ENCODE measurements at places on chromosomes 11 and 22. TPM values are rescaled to one million over a fixed set of nuclear protein-coding genes. Genes with fewer than 3 reads are reported as not detected.

TMEM45B gene
- 1.0 TPM for total RNA-seq

SYTL2 gene
- 0.97 TPM for total RNA-seq

CHST1 gene
- total RNA-seq, result 5.5 TPM

C11orf68 gene
- 23.8 TPM for total RNA-seq

DDTL gene
- total RNA-seq, result not detected

PRSS23 gene
- total RNA-seq, result 12.2 TPM

TTC12 gene
- total RNA-seq, result 5.8 TPM

GPHA2 gene
- total RNA-seq, result not detected

OR6Q1 gene
- not detected for total RNA-seq

SIDT2 gene
- 19.0 TPM for total RNA-seq

GRCh38 chr22:43012390-43012789, 2.6 kb downstream of the PACSIN2 start:
- no peak overlapping the region for H3K27ac ChIP-seq
- peaks cover 32% of the 10 kb centered on the region for H3K4me1 ChIP-seq
- no peaks in the 10 kb centered on the region for H3K36me3 ChIP-seq
- DNase-seq, result no peak
- H3K27me3 ChIP-seq, result no peaks in the 10 kb centered on the region

GRCh38 chr11:11706028-11706427, 84.2 kb upstream of the GALNT18 start:
- no peak overlapping the region for H3K4me3 ChIP-seq
- H3K27ac ChIP-seq, result no peak overlapping the region
- no peaks in the 10 kb centered on the region for H3K36me3 ChIP-seq
- H3K4me1 ChIP-seq, result peaks cover 5% of the 10 kb centered on the region

GRCh38 chr22:17110791-17111550, 10.2 kb downstream of the TMEM121B start:
- H3K27ac ChIP-seq, result no peak overlapping the region
- no peaks in the 10 kb centered on the region for H3K27me3 ChIP-seq
- no peak overlapping the region for H3K4me3 ChIP-seq

DNA sequence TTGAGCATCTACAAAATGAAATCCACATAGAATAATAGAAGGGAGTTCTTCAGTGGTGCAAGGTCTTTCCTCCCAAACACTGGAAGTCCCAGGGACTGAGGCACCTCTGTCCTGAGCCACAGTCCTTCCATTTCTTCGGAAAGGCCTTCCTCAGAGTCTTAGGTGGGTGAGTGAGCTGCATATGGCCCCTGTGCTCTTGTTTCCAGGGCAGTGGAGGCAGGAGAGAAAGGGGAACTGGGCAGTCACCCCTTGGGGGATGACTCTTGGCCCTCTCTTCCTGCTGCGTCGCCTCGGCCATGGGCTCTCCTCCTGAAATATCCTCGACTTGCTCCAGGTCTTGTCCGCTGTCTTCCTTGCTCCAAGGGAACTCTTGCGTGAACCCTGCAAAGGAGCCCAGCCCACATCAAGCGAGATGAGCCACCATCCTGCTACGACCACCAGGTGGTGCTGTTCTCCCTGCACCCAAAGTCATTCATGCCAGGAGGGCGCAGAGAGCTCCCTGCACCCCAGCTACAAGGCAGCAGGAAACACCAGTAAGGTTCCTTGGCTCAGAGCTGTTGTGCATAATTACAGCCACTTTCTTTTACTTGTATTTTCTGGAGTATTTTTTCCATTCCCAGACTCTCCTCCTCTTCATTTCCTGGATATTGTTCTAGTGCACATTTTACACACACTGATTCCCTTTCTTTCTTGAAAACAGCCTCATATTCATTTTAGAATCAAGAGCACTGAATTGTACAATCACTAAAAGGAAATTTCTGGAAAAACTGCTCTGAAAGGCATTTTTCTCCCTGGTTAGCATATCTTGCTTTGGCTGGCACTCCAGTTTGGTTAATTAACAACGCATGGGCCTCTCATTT, 397.8 kb downstream of the OPCML start:
- no peak overlapping the region for H3K4me3 ChIP-seq
- H3K27me3 ChIP-seq, result peaks cover 2% of the 10 kb centered on the region
- no peaks in the 10 kb centered on the region for H3K4me1 ChIP-seq

- H3K4me3 ChIP-seq, result no peak overlapping the region
- H3K36me3 ChIP-seq, result no peaks in the 10 kb centered on the region
- H3K4me1 ChIP-seq, result no peaks in the 10 kb centered on the region
Measured at GRCh38 chr11:75615751-75616150, 53.1 kb downstream of the MAP6 start.

DNA sequence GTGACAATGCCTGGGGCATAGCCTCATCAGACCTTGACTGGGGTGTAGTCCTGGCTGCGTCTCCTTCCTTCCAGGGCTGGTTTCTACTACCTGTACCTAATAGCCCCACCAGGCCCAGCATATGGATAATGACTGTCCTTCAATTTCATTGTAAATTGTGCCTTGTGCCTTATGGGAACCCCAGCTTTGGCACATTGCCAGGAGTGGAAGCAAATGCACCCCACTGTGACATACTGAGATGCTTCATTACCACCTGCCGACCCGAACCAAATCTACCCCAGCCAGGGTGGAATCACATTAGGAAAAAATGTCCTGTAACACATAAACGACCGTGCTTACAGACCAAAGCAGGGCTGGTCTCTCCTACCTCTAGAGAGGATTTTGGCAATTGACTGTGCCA, 7.3 kb downstream of the TOP3B start:
- DNase-seq, result no peak
- no peak overlapping the region for H3K4me3 ChIP-seq
- peaks cover 50% of the 10 kb centered on the region for H3K36me3 ChIP-seq
- H3K27me3 ChIP-seq, result no peaks in the 10 kb centered on the region
- no peaks in the 10 kb centered on the region for H3K4me1 ChIP-seq

GRCh38 chr11:39374963-39375698, 2084.3 kb downstream of the LRRC4C start:
- no peaks in the 10 kb centered on the region for H3K27me3 ChIP-seq
- no peak overlapping the region for H3K4me3 ChIP-seq
- H3K4me1 ChIP-seq, result no peaks in the 10 kb centered on the region

GRCh38 chr11:28318871-28319270, 210.7 kb downstream of the METTL15 start:
- H3K4me1 ChIP-seq, result no peaks in the 10 kb centered on the region
- no peak overlapping the region for H3K4me3 ChIP-seq
- no peaks in the 10 kb centered on the region for H3K27me3 ChIP-seq
- no peak for DNase-seq
- no peak overlapping the region for H3K27ac ChIP-seq
- H3K36me3 ChIP-seq, result no peaks in the 10 kb centered on the region

- H3K4me3 ChIP-seq, result no peak overlapping the region
- H3K4me1 ChIP-seq, result no peaks in the 10 kb centered on the region
- H3K27ac ChIP-seq, result no peak overlapping the region
Measured at GRCh38 chr11:122861631-122862030, 20.9 kb upstream of the JHY start.

GRCh38 chr22:20319041-20319744, 667 bp downstream of the DGCR6L start:
- no peaks in the 10 kb centered on the region for H3K27me3 ChIP-seq
- H3K4me1 ChIP-seq, result peaks cover 21% of the 10 kb centered on the region
- H3K36me3 ChIP-seq, result no peaks in the 10 kb centered on the region

DNA sequence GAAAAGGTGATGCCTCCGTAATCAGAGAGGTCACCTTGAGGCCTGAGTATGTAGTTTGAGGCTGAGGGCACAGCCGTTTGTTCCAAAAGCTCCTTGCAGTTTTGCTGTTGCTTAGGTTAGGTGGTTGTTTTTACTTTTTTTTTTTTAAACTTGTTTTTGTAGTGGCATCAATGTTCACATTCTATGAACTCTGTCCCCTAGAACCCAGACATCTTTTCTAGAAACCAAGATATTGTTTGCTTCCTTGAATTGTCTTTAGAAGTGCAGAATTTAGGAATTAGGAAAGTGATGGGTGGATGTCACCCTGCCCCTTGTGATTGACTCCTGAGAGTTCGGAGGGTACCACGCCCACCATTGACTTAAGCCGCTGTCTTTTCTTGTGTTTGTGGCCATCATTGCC, 35.7 kb upstream of the ETS1 start:
- peaks cover 5% of the 10 kb centered on the region for H3K4me1 ChIP-seq
- peak overlapping the region; percentile 54 for H3K27ac ChIP-seq
- DNase-seq, result no peak
- no peaks in the 10 kb centered on the region for H3K36me3 ChIP-seq

GRCh38 chr11:127074151-127074761, 73.7 kb upstream of the KIRREL3 start:
- no peak overlapping the region for H3K4me3 ChIP-seq
- H3K36me3 ChIP-seq, result no peaks in the 10 kb centered on the region
- no peaks in the 10 kb centered on the region for H3K27me3 ChIP-seq

DNA sequence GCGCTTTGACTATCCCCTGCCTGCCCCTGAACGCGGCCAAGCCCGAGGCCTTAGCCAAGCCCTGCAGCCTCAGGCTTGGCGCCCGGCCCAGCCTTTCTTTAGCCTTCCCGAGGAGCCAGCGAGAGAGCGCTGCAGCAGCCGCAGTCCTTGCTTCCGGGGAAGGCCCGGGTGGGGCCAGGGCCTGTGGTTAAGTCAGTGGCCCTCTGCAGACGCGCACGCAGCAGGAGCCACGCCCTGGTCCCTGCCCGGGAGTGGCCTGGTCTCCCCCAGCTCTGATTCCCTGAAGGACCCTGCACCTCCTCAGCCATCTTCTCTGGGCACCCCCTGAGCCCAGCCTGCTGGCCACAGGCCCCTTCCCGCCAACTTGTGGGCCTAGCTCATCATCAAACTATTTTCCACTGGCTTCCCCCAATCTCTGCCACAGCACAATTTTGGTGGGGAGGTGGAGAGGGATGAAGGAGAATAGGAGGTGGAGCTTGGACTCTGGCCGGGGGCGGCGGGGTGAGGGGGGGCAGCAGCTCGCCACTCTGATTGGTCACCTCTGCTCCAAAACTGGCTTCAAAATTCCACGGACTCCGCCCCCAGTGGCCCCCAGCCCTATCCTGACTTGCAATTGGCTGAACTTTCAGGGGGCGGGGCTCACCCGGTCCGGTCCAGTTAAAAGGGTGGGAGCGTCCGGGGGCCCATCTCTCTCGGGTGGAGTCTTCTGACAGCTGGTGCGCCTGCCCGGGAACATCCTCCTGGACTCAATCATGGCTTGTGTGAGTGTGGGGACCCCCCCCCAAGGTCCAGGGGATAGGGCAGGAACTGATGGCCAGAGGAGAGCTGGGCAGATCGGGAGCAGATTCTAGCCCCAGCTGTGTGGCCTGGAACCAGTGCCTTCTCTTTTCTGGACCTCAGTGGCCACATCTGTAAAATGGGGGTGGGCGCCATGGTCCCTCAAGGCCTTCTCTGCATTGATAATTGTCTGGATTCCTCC, at the start of gene LGALS1:
Gene LGALS1, plus strand, starts transcription at position 686 of the 979 bp plus-strand sequence. Its CDS starts 67 bp downstream, at position 753.
- H3K4me3 ChIP-seq, result peak within 1 kb of the TSS; percentile 57
- peak; percentile 95 for DNase-seq
- H3K4me1 ChIP-seq, result peaks cover 33% of the 10 kb centered on the region
- peak within 1 kb of the TSS; percentile 91 for H3K27ac ChIP-seq

DNA sequence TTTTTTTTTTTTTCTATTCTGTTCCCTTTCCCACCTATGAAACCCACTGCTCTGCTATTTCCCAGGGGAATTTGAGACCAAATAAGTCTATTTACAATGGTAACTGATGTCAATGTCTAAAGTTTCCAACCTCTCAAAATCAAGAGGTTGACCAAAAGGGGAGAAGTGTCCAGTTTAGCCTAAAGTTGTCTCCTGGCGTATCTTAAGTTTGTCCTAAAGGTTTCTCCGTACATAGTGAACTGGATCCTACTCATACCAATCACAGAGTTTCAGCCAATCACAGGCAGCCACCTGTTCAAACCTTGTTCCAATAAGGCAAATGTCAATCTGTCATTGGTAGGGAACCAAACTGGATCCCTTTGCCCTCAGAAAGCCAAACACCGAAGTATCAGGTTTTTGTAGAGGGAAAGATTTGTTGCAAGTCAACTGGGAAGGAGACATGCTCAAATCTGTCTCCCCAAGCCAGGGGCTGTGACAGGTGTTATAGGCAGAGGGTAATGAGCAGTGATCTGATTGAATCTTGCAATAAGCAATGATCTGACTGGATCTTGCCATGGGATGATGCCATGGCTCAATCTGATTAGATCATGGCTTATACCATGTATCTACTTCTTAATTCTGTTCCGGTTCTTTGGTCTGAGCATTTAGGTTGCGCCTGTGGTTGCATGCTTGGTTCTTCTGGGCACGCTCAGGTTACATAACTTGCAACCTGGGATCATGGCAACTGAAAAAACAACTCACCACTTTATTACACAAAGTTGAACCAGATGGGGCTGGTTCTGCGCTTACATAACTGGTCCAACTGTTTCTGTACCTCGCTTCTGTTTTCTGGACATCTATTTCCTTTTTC, 1.1 kb upstream of the VPS37C start:
- H3K36me3 ChIP-seq, result no peaks in the 10 kb centered on the region
- peak overlapping the region; percentile 86 for H3K27ac ChIP-seq
- peaks cover 23% of the 10 kb centered on the region for H3K4me1 ChIP-seq
- H3K4me3 ChIP-seq, result peak overlapping the region; percentile 74
- no peak for DNase-seq

- H3K27me3 ChIP-seq, result peaks cover 28% of the 10 kb centered on the region
- H3K27ac ChIP-seq, result no peak overlapping the region
- DNase-seq, result no peak
Measured at GRCh38 chr22:37095113-37095512, 14.4 kb downstream of the TMPRSS6 start.

DNA sequence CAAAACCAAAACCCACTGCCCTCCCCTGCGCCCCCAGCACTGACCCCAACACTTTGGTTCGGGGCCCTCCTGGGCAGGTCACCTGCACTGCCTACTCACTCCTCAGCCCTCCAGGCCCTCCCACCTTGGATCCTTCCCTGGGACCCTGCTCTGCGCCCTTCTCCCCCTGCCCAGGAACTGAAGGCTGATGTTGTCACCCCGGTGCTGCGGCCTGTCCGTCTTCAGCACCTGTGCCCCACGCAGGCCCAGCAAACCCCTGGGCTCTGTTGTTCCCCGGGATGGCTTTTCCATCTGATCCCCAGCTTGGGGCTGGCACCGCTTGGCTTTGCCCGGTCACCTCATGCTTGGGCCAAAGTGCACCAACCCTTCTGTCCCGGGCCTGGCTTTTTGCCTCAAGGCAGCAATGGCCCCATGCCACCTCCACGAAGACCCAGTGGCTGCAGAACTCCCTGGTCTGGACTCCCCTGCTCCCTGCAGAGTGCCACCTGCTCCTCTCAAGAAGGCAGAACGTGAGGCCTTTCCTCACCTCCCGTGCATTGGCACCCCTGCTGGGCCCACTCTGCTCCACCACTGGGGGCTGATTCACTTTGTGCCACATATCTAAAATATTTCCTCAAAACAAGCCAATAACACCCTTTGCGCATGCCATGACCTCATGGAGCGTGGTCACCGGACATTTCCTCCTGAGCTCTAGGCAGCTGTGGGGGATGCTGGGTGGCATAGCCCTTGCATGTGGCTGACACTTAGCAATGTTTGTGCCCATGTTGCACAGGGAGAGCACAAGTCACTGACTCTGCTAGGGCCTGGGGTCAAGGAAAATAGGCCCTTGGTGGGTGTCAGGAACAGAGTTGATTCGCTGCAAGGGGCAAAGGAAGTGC, 8.8 kb downstream of the PPM1F start:
- DNase-seq, result no peak
- peaks cover 12% of the 10 kb centered on the region for H3K36me3 ChIP-seq
- H3K4me3 ChIP-seq, result no peak overlapping the region
- peaks cover 93% of the 10 kb centered on the region for H3K4me1 ChIP-seq
- peak overlapping the region; percentile 90 for H3K27ac ChIP-seq

GRCh38 chr11:19509215-19509614, 203.4 kb upstream of the NAV2 start:
- no peak overlapping the region for H3K4me3 ChIP-seq
- H3K27ac ChIP-seq, result no peak overlapping the region
- peaks cover 12% of the 10 kb centered on the region for H3K4me1 ChIP-seq
- no peaks in the 10 kb centered on the region for H3K36me3 ChIP-seq

Data from gastrocnemius medialis (tissue), 4 donors.